ENCODE measurements at places on chromosomes 11 and 22. TPM values are rescaled to one million over a fixed set of nuclear protein-coding genes. Genes with fewer than 3 reads are reported as not detected.
A peak's percentile ranks its signal among the peaks of the same experiment; 100 is the strongest.

DNA sequence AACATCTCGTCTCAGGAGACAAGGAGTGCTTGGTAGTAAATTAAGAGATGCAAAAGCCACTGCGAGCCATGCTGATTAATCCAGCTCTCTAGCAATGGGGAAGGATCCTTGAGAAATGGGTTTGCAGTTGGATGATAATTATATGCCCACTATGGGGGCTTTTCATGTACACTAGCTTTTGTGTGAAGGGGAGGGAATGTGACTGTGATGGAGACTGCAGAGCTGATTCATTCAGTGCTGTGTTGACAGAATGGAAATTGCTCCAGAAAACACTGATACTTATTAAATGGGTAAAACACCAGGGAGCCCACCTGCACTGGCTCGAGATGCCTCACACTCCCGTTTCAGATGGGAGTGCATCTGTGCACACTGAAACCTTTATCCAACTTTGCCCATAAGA is 37.0 kb upstream of the KIRREL3 start:
- no peak for DNase-seq

GRCh38 chr22:23072077-23072910 is 2.0 kb downstream of the GNAZ start:
- DNase-seq, result peak; percentile 6

DNA sequence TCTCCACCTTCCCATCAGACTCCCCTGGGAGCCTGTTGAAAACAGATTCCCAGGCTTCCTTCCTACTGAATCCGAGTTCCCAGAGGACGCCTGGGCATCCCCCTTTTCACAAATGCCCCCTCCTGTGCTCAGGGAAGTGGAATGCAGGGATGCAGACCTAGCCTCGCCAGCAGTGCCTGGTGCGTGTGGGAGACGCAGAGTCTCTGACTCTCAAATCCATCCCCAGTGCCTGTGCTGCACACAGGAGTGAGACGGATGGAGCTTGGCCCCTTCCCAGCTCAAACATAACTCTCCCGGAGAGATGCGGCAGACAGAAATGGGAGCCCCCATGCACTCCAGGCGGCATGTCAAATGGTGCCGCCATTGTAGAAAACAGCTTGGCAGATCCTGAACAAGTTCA is 62.6 kb downstream of the CTTN start:
- DNase-seq, result no peak

DNA sequence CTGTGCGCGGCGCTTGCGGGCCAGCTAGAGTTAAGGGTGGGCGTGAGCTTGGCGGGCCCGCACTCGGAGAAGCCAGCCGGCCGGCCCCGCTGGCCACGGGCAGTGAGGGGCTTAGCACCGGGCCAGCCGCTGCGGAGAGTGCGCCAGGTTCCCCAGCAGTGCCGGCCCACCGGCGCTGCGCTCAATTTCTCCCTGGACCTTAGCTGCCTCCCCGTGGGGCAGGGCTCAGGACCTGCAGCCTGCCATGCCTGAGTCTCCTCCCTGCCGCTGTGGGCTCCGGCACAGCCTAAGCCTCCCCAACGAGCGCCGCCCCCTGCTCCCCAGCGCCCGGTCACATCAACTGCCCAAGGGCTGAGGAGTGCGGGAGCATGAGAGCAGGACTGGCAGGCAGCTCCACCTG is 5.2 kb upstream of the PES1 start:
- no peak for DNase-seq

The RIC3 gene
- total RNA-seq, result not detected

Data from GM23248 (cell line).